Femur (tissue), 1 donor: ENCODE measurements at places on chromosomes 7 and 10.

GRCh38 chr7:135661311-135662122, 797 bp upstream of the STMP1 start:
- DNase-seq = no peak

DNA sequence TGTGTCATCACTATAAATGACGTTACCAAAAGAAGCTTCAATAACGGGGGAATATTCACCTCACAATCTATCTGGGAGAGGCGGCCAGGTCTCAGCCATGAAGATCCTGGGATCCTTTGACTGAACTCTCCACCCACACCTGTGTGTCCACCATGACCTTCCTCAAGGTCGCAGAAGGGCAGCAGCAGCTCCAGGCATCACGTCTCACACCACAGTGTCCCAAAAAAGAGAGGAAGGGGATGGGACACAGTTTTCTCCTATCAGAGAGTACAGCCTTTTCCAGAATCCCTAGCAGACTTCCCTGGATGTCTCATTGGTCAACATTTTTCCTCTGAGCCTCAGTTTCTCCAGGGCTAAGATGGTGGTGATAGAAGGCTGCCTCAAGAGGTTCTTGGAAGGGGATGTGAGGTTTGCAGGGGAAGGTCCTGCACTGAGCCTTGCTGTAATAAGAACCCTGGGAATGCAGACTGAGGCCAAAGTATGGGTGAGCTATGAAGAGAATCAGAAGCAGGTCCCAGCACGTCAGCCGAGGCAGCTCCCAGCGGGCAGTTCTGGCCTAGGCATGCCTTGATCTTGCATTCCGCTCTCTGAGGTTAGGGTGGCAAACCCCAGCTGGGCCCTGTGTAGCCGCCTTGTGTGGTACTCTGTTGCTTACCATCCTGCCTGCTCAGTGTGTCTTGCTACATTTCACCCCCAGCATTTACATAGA, 63.8 kb downstream of the COL26A1 start:
- no peak for DNase-seq

DNA sequence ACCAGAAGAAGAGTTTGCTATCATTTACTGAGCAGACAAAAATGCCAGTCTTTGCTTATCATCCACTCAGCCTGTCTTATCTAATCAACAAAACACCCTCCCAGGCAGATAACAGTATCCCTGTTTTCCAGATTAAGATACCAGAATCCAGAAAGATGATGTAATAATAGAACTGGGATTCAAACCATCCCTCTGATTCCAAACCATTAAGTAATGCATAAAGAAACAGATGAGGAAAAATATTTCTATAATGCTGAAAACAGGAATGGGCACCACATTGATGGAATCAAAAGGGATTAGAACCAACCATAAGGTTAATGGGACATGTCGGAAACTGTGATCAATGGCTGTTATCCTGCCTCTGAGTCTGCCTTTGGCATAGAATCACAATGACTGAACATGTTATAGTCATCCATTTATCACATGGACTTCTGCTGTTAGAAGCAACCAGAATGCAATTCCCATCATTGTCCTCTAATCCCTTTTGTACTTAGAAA, 92.1 kb upstream of the RSU1 start:
- DNase-seq = no peak

DNA sequence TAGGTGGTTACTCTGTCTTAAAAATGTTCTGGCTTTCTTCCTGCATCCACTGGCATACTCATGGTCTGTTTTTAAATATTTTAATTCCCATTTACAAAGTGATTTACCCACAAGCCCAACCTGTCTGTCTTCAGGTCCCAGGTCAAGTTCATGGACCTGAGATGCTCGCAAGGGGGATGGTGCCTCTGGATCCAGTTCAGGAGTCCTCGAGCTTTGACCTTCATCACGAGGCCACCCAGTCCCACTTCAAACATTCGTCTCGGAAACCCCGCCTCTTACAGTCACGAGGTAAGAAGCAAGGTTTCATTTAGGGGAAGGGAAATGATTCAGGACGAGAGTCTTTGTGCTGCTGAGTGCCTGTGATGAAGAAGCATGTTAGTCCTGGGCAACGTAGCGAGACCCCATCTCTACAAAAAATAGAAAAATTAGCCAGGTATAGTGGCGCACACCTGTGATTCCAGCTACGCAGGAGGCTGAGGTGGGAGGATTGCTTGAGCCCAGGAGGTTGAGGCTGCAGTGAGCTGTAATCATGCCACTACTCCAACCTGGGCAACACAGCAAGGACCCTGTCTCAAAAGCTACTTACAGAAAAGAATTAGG, 8.7 kb downstream of the ZKSCAN1 start:
- no peak for DNase-seq

GRCh38 chr10:70673043-70673928, 980 bp downstream of the ADAMTS14 start:
- DNase-seq = peak; percentile 83

DNA sequence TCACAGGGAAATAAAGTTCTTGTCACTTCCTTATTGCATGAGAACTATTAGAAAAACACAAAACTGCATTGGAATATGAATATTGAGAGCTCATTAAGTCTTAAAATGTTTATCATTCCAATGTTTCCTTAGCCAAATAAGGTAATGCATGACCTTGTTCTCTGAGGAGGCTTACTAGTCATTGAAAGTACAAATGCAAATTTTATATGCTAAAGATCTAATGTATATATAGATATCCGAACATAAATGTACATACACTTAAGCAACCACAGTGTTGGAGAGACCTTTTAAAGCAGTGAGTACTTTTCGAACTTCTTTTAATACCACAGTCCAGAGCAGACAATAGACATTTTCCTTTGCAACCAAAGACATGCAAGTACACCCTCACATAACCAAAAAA, 96.1 kb downstream of the RELN start:
- no peak for DNase-seq

DNA sequence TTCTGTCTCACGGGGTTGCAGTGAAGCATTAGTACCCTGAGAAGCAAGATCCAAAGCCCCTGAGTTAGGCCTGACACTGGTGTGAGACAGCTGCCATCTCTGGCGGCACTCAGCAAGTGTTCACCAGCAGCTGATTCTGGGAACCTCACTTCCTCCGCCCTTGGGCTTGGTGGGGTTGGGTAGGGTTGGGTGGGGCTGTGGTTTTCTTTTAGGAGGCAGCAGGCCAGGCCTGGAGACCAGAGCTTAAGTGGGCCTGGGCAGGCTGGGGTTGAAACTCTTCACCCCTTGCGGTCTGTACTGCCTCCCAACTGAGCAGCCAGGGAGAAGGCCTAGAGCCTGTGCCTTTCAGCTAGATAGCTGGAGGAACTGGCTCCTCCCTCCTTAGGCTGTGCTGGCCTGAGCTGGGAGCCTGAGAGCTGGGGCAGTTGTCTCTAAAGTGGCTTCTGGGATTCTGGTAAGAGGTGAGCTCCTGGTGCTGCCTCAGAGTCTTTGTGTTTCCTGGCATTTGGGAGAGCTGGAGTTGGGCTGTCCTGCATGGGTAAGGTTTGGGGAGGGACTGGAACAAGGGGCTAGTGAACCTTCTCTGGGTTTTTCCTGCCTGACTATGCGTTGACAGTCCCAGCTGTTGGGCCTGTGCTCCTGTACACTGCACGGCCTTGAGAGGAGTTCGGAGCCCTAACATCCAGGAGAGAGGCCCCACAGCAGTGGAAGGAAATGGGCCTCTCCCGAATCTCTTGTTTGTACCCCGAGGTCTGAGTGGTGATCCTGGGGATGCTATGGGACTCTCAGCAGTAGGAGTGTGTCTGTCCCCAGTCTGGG, 5.1 kb downstream of the TSPAN14 start:
- peak; percentile 83 for DNase-seq

- DNase-seq = peak; percentile 43
These were observed 598 bp downstream of the MCMBP start for GRCh38 chr10:119871881-119872609.

DNA sequence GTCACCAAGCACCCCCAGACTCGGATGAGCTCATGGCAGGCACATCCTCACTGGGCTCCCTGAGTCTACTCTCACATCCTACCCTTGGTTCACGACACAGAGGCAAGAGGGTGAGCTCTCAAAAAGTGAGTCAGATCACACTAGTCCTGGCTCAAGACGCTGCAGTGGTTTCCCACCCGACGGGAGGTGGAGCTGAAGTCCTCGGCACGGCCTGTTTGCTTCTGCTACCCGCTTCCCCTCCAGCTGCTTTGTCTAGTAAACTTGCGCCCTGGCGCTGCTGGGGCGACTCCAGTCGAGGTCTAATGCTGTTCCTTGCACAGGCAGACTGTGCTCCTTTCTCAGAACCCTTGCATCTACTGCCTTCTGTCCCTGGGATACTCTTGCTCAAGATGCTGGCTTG, 13.5 kb upstream of the SFMBT2 start:
- DNase-seq = no peak

DNA sequence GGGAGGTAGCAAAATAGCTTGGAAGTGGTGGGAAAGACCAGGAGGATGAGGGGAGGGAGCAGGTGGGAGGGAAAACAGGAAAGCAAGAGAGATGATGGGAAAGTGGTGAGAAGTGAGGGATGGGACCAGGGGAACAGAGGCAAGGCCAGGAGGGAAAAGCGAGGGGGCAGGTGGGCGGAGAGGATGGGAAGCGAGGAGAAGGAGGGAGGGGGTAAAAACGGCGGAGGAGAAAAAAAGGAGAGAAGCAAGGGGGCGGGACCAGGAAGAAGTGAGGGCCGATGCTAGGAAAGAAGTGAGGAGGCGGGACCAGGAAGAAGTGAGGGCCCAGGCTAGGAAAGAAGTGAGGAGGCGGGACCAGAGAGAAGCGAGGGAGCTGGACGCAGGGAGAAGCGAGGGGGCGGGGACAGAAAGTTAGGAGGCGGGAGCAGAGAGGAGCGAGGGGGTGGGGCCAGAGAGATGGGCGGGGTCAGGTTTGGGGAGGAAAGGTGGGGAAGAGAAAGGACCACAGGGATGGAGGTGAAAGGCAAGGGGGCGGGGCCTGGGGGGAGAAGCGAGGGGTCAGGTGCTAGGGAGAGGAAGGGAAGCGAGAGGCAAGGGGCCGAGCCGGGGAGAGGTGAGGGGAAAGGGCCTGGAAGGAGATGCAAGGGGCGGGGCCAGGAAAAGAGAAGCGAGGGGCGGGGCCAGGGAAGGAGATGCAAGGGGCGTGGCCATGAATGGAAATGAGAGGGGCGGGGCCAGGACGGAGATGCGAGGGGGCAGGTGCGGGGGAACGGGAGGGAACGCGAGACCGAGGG, 984 bp downstream of the SMURF1 start:
- DNase-seq = peak; percentile 95

- no peak for DNase-seq
These were observed 81.0 kb downstream of the HYCC1 start for GRCh38 chr7:22932896-22933295.

GRCh38 chr7:126570845-126571244, 681.9 kb downstream of the GRM8 start:
- DNase-seq = no peak

GRCh38 chr7:81294897-81295515, 376.2 kb upstream of the SEMA3C start:
- DNase-seq = no peak
